ENCODE measurements at places on chromosomes 2 and 18.
A peak's percentile ranks its signal among the peaks of the same experiment; 100 is the strongest.

DNA sequence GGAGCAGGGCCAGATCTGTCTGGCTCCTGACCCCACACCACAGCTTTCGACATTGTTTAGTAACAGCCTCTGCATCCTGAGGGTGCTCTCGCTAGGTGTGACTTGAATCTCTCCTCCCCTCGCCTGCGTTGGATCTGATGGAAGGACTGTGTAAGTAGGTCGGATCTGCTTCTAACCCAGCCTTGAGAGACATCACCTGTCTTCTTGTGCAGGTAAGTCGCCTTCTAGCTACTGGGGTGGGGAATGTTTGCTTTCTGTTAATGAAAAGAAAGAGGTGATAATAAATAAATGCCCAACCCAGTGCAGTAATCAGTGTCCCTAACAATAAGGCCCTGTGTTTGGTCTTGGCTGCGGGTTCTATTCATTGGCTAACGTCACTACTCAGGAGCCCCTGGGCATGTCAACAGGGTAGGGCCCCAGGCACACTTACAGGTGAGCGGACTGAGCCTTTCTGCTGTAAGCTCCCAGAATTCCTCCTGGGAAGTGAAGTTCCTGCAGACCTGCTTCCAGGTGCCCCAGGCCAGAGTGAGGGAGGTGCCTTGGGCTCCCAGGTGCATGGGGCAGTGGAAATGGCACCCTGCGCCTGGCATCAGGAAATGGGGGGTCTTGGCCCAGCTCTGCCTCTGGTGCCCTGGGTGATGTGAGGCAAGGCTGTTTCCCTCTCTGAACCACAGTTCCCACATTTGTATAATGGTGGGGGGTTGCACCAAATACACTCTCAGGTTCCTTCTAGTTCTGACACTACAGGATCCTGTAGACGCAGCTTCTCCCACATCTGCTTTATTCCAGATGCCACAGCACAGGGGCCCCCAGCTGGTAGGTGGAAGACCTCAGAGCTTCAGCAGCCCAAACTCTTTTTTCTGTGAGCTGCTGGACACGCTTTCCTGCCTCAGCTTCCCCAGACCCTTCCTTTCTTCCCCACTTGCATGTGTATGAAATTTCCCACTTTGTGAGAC, 11.2 kb upstream of the FOSL2 start:
- no peak for DNase-seq

DNA sequence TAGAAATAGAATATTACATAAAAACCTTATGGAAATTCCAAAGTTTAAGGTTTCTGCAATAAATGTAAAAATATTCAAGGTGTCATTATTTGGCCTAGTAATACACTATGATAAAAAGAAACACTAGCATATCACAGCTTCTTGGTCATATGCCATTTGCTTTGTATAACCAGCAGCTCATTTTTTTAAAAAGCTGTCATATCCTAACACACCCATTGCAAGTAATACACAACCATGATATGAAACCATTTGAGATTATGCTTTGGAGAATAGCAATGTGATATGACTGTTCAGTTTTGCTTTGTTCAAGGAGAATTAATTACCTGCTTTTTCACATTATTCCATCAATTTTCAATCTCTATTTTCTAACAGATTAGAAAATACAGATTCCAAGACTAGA, 149.0 kb downstream of the IKZF2 start:
- no peak for DNase-seq

- no peak for DNase-seq
Observed at GRCh38 chr2:233418052-233418760, 63.9 kb downstream of the DGKD start.

DNA sequence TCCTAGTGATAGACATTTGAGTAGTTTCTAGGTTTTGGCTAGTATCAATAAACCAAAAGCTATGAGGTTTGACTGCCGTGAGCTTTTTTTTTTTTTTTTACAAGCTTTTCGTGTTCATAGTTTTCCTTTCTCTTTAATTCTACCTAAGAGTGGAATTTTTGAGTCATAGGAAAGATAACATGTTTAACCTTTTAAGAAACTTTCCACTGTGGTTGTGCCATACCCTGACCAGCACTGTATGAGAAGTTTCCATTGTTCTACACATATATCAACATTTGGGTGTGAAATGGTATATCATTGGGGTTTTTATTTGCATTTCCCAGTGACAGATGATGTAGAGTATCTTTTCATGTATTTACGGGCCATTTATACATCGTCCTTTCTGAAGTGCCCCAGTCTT, 31.7 kb downstream of the UBE2F start:
- DNase-seq = no peak

DNA sequence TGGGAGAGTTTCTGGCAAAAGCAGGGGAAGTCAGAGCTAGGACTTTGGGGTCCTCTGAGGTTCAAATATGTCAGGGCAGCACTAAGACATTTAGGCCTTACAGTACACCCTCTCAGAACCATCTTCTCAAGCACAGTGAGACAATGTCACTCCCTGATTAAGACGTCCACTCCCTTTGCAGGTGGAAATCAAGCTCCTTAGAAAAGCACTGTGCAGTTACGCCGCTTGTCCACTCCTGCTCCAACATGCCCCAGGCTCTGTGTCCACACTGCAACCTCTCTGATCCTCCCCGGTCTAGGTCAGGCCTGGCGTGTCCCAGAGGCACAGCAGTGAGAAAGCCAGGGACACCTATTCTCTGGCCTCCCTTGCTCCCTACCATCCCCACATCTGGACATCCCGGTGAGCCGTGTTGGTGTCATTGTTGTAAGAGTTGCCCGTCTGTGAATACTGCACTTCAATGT, 528.6 kb upstream of the ID2 start:
- DNase-seq = no peak

- DNase-seq = no peak
Observed at GRCh38 chr2:162934191-162934590, 95.6 kb upstream of the KCNH7 start.

GRCh38 chr2:4715065-4715464, 977.1 kb upstream of the SOX11 start:
- peak; percentile 76 for DNase-seq

- no peak for DNase-seq
Observed at GRCh38 chr2:163198972-163199371, 360.4 kb upstream of the KCNH7 start.

DNA sequence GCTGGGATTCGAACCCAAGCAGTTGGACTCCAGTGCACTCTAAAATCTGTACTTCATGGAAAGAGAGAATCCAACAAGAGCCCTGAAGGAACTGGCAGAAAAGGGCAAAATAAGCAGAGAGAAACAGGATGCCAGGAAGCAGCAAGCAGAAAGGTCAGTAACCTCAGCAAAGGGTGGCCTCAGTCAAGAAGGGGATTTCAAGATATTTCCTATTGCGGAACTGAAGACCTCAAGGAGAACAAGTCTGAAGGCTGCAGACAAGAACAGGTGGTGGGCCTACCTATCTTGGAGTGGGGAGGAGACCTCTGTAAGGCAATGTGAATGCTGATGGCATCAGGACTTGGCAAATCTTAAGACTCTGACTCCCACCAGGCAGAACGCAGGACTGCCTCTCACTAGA, 20.1 kb upstream of the MREG start:
- DNase-seq = no peak

GRCh38 chr2:76247006-76247405, 536.3 kb upstream of the GCFC2 start:
- no peak for DNase-seq

GRCh38 chr2:70145851-70146739, 44.7 kb downstream of the C2orf42 start:
- DNase-seq = no peak

GRCh38 chr2:42590176-42590575, 21.7 kb downstream of the MTA3 start:
- DNase-seq = no peak

- no peak for DNase-seq
Observed at GRCh38 chr2:171318463-171318934, 115.3 kb downstream of the METTL8 start.

- DNase-seq = no peak
Observed at GRCh38 chr18:52333860-52334259, 6.1 kb upstream of the DCC start.

- peak; percentile 26 for DNase-seq
Observed at GRCh38 chr2:227473122-227473461, 1.1 kb downstream of the AGFG1 start.

DNA sequence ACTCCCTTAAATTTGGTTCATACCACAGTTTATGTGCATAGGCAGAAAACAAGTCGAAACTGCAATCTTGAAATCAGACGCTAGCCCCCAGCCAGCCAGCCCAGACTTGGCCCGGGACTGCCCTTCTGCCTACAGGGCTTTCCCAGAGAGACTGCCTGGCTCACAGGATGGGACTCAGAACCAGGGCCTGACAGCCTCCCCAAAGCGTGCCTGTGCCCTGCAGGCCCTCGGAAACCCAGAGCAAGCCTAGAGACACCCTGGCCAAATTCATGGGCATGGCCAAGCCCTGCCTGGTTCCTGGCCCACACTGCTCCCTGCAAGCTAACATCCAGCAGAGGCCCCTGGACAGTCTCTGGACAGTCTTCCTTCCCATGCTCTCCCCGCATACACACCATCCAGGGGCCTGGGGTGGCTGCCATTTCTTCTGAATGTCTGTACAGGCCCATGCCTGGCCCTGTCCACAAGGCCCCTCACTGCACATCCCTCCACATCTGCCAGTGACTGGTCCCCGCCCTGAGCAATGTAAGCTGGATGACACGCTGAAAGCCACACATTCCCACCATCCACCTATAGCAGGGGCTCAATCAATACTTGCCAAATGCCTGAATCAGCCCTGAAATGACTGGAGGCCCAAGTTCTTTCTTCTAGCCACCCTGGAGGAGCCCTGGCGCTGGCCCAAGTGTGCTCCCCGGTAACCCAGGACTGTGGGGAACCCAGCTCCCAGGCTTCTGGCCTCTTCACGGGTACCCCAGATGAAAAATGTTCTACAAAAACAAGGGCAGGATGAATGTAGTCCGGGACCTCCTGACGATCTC, 73.1 kb downstream of the HDAC4 start:
- no peak for DNase-seq

DNA sequence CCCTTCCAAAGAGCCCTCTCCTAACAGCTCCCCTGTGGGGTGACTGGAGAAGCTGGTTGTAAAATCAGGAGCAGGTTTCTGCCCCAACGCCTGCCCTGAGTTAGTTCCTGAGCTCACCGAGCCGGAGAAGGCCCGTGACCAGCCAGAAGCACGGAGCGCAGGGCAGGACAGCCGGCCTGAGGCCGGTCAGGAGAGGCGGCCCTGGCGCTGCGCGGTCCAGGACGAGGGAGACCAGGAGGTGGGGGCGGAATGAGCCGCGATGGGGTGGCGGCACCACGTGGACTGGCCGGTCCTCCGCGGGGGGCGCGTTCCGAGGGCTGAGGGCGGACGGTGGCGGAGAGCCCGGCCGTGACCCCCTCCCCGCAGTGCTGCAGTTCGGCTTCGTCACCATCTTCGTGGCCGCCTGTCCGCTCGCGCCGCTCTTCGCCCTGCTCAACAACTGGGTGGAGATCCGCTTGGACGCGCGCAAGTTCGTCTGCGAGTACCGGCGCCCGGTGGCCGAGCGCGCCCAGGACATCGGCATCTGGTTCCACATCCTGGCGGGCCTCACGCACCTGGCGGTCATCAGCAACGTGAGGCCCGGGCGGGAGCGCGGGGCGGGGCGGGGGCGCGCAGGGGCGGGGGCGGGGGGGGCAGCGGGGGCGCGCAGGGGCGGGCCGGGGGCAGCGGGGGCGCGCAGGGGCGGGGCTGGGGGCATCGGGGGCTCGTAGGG, 29.0 kb downstream of the ANO7 start:
- peak; percentile 94 for DNase-seq

DNA sequence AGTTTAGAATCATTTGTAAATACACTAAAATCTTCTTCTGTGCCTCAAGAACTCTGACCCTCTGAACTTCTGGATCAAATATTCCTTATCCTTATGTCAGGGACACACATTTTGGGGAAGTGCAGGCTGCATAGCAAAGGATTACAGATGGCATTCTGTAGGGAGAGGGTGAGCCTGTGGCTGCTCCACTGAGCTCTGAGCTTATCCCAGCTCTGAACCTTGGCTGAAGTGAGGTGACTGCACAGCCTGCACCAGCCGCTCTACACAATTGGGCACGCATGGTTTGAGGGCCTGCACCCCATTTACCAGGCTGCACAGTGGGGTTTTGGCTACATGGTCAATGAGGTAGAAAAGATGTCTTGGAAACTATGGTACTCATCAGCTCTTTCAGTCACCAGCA, 251.6 kb downstream of the GALR1 start:
- no peak for DNase-seq

GRCh38 chr2:38131676-38132075, 55.7 kb upstream of the CYP1B1 start:
- no peak for DNase-seq
